H54 (cell line): ENCODE measurements at places on chromosomes 2 and 18.

- no peak for DNase-seq
Measured at GRCh38 chr2:211942153-211942552, 596.4 kb downstream of the ERBB4 start.

DNA sequence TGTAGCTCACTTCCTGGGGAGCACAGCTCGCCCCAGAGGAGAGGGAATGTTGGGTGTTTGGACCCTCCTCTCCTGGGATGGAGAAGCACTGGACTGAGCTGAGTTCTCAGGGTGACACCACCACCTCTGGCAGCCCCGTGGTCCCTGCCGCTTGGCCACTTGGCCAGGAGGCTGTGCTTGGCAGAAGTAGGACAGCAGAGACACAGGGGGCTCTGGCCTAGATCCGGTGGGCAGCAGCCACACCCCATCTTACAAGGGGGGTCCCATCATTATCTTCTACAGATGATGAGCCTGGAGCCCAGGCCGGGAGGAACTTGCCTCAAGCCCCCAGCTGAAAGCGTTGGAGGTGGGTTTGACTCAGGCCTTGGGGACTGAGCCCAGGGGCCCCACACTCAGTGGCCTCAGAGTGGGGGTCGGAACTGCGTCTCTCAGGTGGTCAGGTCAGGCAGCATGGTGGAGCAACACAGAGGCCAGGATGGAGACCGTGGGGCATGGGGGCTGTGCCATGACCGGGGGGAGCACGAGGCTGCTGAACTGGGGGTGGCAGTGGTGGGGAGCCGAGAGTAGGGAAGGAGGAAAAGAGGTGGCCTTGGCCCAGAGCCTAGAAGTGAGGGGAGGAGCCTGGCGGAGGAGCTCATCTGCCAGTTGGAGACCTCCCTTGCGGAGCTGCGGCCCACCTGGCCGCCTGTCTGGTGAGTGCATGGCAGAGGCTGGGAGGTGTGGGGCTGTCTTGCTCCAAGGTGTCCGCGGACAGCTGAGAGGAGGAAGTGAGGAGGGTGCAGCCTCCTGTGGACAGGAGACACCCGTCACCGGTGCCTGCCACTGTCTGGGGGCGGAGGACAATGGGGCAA is 63.6 kb upstream of the HDAC4 start:
- DNase-seq: no peak

DNA sequence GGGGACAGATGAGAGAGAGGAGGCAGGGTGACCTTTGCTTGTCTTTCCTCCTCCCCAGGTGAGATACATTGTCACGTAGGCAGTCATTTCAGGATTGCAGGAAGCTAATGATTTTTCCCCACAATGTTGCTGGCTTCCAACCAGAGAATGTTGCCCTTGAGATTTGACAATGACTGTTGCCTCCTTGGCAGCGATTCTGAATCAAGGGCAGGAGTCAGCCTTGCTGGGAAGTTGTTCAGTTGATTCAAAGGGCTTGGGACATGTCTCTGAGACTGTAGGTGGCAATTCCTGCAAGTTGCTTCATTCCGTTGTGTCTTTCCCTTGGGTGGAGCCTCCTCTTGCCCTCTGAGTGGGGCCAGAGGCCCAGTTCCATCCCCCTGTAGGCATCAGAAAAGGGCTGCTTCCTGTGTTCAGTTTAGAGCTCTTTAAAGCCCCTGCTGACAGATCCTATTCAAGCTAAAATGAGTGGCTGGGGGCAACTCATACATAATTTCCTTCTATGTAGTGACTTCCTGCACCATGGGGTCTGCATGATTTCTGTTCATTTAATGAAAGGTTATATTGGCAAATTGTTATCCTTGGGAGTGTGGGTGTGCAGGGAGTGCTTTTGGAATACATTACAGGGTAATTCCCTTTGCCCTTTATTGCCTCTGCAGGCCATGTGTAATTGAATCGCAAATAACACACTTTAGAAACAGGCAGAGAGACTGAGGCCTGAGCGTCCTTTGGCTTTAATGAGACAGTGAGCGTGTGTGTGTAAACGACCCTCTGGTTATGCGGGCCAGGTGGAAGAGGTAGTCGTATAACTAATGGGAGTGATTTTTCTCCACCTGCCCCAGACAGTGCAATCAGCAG is 52.4 kb downstream of the GPR39 start:
- DNase-seq: no peak

DNA sequence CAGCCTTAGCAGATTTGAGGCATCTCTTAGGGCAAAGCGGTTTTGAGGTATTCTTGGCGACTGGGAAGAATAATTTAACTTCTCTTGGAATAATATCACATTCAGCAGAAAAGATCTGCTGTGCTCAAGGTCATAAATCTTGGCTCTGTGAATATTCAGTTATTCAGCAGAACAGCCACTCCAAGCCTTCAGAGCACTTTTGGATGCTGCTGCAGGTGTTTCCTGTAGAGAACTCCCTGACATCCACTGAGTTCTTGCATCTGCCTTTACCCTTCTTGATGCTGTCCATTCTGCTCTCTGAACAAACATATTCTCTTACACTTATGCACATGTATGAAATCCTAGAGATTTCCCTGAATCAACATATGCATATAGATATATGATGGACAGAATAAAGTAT is 390.3 kb downstream of the NRXN1 start:
- DNase-seq: no peak

DNA sequence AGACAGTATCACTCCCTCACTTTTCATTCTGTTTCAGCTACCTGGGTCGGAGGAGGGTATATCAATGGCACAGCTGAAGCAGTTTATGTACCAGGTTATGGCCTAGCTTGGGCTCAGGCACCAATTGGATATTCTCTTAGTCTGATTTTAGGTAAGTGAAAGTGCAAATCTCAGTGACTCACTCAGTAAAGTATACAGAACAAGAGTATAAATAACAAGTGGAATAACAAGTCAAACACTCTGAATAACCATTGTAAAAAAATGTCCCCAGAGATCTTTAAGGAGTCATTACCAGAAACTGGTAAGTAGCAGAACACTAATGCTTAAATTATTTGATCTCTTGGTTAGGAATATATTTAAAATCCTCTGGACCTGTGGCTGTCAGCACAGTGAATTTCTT is 5.7 kb downstream of the SLC5A7 start:
- no peak for DNase-seq

DNA sequence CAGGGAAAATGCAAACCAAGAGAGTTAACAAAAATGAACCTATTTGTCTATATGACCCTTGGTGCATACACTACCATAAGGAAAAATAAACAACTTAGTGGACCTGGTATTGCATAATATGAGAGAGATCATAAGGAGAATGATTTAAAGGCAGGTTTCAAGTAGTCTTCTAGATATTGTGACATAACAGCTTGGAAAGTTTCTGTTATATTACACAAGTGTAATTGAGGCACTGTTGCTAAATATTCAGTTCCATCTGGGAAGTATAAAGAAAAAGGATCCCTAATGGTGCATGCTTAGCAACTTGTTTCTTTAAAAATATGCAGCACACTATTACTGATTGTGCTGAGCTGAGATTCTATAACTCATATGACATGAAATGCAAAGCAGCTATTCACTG is 252.2 kb upstream of the SPHKAP start:
- DNase-seq: no peak

DNA sequence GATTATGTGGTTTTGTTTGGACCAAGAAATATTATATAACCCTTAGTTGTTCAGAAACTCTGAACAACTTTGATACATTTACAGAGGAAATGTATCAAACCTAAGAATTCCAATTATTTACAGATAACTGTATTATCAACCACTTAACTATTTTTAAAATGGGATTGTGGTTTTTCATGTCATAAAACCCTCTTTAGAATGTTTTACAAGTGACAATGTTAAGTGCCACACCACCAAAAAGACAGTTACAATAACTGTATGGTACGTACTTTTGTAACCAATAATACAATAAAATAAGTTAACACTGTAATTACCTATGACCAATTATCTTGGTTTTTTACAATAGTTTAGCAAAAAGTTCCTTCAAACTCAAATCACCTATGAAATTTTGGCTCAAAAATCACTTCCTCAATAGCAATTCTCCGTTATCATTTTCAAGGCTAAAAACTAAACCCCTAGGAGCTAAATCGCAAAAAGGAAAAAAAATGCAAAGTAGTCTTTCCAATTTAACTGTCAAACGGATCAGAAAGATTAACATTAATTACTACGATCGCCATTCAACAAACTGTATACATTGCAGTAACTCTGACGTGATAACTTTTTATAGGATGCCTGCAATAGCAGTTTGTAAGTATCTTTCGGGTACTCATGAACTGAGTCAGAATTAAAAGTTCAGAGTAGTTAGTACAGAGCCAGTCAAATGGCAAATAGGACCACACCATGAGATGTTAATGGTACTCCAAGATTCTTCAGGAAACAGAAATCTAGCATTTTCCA is 1.5 kb downstream of the ROCK1 start:
- no peak for DNase-seq

GRCh38 chr18:76827205-76828200 is 5.1 kb downstream of the ZNF236 start:
- DNase-seq: no peak

DNA sequence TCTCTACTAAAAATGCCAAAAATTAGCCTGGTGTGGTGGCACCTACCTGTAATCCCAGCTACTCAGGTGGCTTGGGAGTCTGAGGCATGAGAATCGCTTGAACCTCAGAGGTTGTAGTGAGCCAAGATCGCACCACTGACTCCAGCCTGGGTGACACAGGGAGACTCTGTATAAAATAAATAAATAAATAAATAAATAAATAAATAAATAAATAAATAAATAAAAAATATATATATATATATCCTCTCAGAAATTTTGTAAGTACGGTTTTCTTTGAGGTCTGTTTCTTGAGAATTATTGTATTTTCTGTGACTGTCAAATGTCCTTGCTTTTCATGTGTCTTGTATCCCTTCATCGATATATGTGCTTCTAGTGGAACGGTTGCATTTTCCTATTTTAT is 406.9 kb upstream of the FIGN start:
- no peak for DNase-seq

- no peak for DNase-seq
Measured at GRCh38 chr2:226122041-226122440, 677.6 kb downstream of the IRS1 start.

DNA sequence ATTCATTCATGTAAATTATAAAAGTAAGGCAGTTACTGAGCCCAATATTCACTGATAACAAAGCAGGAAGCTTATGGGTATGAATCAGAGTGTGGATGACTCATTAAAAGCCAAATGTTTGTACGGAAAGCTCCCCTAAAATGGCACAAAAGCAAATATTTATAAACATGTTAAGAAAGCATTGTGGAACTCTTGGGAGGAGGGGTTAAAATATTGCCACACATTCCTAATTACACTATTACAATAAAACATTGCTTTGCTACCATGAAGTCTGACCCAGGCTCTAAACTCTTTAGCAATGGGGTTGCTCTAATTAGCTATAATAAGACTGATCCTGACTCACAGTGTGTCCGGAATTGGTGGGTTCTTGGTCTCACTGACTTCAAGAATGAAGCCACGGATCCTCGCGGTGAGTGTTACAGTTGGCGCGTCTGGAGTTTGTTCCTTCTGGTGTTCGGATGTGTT is 110.9 kb downstream of the NAB1 start:
- DNase-seq: peak; percentile 81

DNA sequence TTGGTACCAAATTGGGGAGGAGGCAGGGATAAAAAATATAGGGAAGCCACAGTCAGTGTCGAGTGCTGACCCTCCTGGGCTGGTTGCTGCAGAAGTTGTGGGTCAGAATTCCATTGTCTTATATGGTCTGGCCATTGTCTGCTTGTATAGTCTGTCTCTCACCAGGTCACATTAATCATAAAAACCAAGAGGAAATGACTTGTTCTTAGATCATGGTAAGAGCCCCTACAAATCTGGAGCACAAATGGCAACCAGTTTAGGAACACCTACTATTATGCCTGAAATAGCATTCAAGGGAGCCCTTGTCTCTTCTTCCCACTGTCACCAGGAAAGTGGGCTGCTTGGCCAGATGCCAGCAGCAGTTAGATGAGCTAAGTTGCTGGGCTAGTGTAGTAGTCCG is 119.7 kb upstream of the RMP24 start:
- DNase-seq: no peak

DNA sequence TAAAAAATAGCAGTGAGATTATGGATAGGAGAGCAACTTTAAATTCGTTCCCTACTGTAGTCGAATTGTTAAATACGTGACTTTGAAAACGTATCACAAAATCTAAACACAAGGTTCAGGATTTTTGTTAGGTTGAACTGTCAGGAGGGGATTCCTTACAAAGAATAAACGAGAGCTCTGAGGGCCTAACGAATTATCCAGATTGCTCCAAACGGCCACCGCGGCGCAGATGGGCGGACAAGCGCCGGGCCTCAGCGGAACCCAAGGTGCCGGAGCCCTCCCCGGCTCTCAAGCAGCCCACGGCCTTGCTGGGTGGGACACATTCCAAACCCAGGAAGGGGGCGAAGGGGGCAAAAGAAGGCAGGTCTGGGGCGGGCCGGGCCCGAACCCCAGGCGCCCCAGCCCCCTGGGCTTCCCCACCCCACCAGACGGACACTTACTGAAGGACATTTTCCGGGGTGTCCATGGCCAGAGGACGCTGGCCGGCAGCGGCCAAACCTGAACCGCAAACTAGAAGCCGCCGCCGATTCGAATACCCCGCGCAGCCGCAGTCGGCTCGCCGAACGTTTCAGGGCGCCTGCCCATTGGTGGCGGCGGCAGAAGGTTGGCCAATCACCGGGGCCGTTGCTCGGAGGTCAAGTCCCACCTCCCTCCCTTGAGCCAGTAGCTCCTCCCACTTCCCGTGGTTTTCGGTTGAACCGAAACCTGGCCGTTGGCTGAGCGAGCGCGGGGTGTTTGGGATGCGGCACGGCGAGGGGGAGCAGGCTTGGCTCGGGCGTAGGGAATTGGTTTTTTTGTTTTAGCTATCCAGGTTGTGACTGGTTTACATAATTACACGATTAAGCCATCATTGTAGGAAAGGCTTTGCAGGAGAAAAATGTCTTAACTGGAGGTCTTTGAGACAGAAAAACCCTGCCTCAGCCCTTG is at the start of gene BUB1:
BUB1 (minus strand) TSS at position 534 of the 927 bp plus-strand sequence; CDS start at position 466, 68 bp downstream.
- DNase-seq: peak; percentile 87

- DNase-seq: no peak
Measured at GRCh38 chr18:25825979-25826776, 264.2 kb downstream of the SS18 start.

DNA sequence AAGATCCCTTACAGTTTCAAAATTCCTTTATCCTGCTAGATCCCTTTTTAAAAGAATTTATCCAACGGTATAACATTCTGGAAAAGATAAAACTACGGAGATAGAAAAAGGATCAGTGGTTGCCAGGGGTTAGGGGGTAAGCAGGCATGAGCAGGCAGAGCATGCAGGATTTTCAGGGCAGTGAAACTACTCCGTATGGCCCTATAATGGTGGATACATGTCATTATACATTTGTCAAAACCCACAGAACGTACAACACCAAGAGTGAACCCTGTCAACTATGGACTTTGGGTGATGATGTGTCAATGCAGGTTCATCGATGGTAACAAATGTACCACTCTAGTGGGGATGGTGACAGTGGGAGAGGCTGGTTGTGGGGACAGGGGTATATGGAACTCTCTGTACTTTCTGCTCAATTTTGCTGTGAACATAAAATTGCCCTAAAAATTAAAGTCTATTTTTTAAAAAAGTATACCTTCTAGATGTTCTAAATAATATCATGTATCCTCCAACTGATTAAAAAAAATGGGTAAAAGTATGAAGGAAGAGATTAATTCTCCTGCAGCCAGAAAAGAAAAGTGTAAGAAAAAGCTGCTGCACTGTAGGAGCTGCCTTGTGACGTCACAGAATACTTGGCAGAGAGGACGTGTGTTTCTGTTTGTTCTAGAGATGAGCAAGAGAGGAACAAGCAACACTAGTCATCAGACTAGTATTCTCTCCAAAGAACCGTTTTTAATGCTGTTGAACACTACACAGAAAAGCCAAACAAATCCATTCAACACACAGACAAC is 23.6 kb downstream of the ANKRD44 start:
- DNase-seq: peak; percentile 68

- no peak for DNase-seq
Measured at GRCh38 chr2:154452906-154453493, 245.5 kb upstream of the KCNJ3 start.
